ENCODE measurements at places on chromosomes 16 and 17. TPM values are rescaled to one million over a fixed set of nuclear protein-coding genes. Genes with fewer than 3 reads are reported as not detected.

BTBD17 gene
- not detected for total RNA-seq

IGSF6 gene
- total RNA-seq = 0.07 TPM

HBM gene
- total RNA-seq = not detected

ARL6IP1 gene
- total RNA-seq = 214 TPM

WFIKKN2 gene
- total RNA-seq = not detected

PRCD gene
- total RNA-seq = not detected

DNASE1 gene
- 45.2 TPM for total RNA-seq

PTGES3L gene
- 0.38 TPM for total RNA-seq

MILR1 gene
- not detected for total RNA-seq

SEPTIN12 gene
- not detected for total RNA-seq

CACNG1 gene
- total RNA-seq = not detected

CACNG3 gene
- total RNA-seq = not detected

Data from activated naive CD4-positive, alpha-beta T cell treated with anti-CD3 and anti-CD28 coated beads, Interleukin-2, amount 10 ng/mL, durations not matched to agents 5 hours and 36 hours (primary cell).